ENCODE measurements at places on chromosomes 3 and 15.

DNA sequence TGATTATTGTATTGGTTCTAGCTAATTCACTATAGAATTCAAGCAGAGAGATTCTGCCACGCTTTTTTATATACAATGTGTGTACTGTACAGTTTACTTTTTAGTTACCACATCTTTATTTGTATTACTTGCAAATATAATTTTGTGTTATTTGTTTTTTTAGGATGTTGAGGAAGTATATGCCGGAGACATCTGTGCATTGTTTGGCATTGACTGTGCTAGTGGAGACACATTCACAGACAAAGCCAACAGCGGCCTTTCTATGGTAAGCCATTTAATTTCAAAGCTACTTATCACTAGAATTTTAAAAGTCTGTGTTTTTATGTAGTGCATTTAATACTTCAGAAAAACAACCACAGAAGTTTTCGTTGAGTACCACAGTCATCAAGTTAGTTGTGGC is 11.7 kb downstream of the LXN start:
- no peak overlapping the region for H3K27ac ChIP-seq
- H3K4me1 ChIP-seq, result no peaks in the 10 kb centered on the region
- no peak overlapping the region for H3K4me3 ChIP-seq
- H3K27me3 ChIP-seq, result no peaks in the 10 kb centered on the region
- H3K36me3 ChIP-seq, result peaks cover 17% of the 10 kb centered on the region

GRCh38 chr3:192847941-192848340 is 69.7 kb downstream of the MB21D2 start:
- H3K36me3 ChIP-seq, result no peaks in the 10 kb centered on the region
- no peak for DNase-seq
- H3K4me1 ChIP-seq, result peaks cover 52% of the 10 kb centered on the region
- H3K27me3 ChIP-seq, result no peaks in the 10 kb centered on the region
- no peak overlapping the region for H3K4me3 ChIP-seq

GRCh38 chr3:59514865-59515482 is 465.1 kb upstream of the CFAP20DC start:
- no peak overlapping the region for H3K4me3 ChIP-seq
- no peak overlapping the region for H3K27ac ChIP-seq
- H3K36me3 ChIP-seq, result no peaks in the 10 kb centered on the region

GRCh38 chr15:66560856-66561525 is 4.8 kb downstream of the LCTL start:
- H3K4me1 ChIP-seq, result peaks cover 9% of the 10 kb centered on the region
- H3K27me3 ChIP-seq, result no peaks in the 10 kb centered on the region
- H3K27ac ChIP-seq, result no peak overlapping the region

GRCh38 chr15:39312984-39313383 is 267.9 kb upstream of the THBS1 start:
- peaks cover 3% of the 10 kb centered on the region for H3K4me1 ChIP-seq
- no peak for DNase-seq
- no peaks in the 10 kb centered on the region for H3K27me3 ChIP-seq

DNA sequence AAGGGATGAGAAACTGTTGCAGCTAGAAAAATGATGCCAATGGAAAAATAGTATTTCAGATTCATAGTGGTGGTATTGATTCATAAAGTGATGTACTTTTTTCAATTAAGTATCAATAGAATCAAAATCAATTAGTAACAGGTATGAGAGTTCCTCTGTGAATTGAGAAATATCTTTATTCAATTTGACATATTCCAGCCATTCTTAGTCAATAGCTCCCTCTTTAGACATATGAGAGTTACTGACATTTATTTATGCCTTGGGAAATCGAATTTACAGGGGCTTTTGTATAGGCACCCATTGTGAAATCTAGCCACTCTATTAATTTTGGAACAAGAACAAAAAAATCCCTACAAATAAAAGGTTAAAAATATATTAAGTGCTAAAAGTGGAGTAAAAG is 386.9 kb upstream of the CNTN3 start:
- no peaks in the 10 kb centered on the region for H3K36me3 ChIP-seq
- H3K27ac ChIP-seq, result no peak overlapping the region
- DNase-seq, result no peak
- no peaks in the 10 kb centered on the region for H3K4me1 ChIP-seq

DNA sequence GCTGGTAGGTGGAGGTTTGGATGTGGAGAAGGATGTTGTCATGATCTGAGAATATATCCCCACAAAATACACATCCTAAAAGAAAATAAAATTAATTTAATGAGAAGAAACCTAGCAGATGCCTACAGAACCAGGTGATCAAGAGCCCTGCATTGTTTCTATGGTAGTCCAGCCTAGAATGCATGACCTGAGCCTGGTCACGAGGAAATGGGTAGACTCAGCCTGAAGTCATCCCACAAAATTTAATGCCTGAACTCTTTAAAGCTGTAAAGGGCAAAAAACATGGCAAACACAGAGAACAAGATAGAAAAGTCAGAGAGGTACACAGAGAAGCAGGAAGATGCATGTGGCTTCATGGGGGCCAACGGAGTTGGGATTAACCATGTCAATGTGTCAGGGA is 36.0 kb downstream of the LDHAL6B start:
- no peaks in the 10 kb centered on the region for H3K36me3 ChIP-seq
- no peaks in the 10 kb centered on the region for H3K4me1 ChIP-seq

DNA sequence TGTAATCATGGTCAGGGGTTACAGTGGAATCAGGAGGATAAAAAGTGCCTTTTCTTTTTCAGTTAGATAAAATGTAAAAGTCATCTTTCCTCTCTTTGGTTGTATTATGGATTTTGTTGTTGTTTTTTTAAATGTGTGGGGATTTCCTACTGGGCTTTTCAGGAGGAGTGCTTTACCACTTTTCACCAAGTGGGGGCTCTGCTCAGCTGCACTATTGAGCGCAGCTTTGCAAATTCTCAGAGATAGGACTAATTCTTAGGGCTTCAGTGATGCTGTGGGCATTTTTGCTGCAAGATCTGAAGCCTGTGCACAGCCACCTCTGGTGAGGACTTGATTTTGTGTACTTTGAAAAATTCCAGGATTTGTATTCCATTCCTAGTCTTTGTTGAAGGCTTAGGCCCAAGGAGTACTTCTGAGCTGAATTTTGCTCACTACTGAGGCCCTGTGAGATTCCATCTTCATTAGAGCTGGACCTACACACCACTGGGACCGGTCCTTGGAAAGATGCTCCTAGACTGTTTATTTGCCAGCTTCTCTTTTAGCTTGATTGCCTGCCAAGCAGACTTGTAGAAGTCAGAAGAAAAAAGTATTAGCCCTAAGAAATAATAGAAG is 7.5 kb downstream of the GNB5 start:
- H3K4me1 ChIP-seq, result peaks cover 4% of the 10 kb centered on the region
- H3K27me3 ChIP-seq, result peaks cover 13% of the 10 kb centered on the region
- H3K36me3 ChIP-seq, result no peaks in the 10 kb centered on the region
- DNase-seq, result no peak
- H3K27ac ChIP-seq, result no peak overlapping the region

DNA sequence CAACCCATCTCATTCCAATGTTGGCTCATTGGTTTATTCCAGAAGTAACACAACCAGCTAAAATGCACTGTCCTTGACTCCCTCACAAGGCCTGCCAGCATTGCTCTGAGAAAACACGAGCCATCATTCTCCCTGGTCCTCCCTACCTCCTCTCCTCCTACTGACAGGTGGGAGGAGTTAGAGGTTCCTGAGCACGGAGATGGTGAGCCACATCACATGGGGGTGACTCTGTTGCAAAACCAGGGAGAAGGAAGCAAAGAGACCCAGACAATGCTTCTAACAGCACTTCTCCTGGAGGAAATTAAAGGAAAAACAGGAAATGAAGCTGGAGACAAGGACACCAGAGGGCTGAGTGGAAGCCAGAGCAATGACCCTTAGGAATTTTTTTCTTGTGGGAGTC is 667.4 kb downstream of the NTRK3 start:
- DNase-seq, result no peak
- H3K4me3 ChIP-seq, result no peak overlapping the region
- no peaks in the 10 kb centered on the region for H3K4me1 ChIP-seq
- no peaks in the 10 kb centered on the region for H3K36me3 ChIP-seq
- H3K27me3 ChIP-seq, result peaks cover 20% of the 10 kb centered on the region

DNA sequence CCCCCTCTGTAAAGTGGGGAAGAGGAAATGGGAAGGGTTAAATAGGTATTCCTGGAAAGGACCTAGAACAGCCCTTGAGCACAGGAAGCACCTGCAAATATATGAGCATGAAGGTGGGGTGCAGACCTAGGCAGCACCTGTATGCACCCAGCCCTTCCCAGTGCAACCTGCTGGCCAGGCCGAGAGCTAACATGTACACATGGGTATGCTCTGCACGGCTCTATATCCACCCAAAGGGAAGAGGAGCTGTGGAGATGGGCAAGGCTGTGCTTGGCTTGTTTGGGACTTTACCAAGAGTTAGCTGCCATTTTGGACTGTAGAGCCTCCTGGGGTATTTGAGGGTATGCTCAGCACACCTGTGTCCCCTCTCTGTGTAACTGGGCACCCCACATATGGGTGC is 171.2 kb downstream of the KLF13 start:
- H3K4me3 ChIP-seq, result no peak overlapping the region
- H3K4me1 ChIP-seq, result no peaks in the 10 kb centered on the region
- no peak for DNase-seq
- H3K27ac ChIP-seq, result no peak overlapping the region
- peaks cover 6% of the 10 kb centered on the region for H3K27me3 ChIP-seq

GRCh38 chr15:99106417-99107220 is 1.7 kb downstream of the SYNM start:
- peak overlapping the region; percentile 15 for H3K4me3 ChIP-seq
- no peak for DNase-seq
- no peaks in the 10 kb centered on the region for H3K4me1 ChIP-seq
- H3K36me3 ChIP-seq, result no peaks in the 10 kb centered on the region
- H3K27ac ChIP-seq, result no peak overlapping the region
- peaks cover 65% of the 10 kb centered on the region for H3K27me3 ChIP-seq

DNA sequence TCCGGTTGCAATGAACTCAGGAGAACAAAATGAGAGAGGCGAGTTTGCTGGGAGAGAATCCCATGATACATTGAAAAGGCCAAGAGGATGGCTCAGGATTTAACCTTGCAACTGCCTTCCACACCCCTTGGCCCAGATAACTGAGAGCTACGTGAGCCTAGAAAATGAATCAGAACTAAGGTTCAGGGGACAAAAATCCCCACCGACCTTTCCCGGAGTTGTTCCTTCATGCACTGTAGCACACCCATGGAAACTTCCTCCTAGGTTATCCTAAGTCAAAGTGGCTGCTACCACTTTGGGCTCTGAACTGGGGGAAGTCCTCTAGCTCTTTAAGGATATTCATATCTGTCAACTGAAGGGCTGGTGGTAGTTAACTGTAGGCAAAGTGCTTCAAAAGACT is 58.3 kb upstream of the SLC4A7 start:
- no peak overlapping the region for H3K4me3 ChIP-seq
- H3K4me1 ChIP-seq, result peaks cover 11% of the 10 kb centered on the region
- H3K27me3 ChIP-seq, result no peaks in the 10 kb centered on the region
- no peak for DNase-seq

GRCh38 chr15:82186719-82187406 is 75.7 kb downstream of the EFL1 start:
- no peaks in the 10 kb centered on the region for H3K27me3 ChIP-seq
- H3K36me3 ChIP-seq, result peaks cover 5% of the 10 kb centered on the region
- DNase-seq, result no peak
- no peak overlapping the region for H3K27ac ChIP-seq

DNA sequence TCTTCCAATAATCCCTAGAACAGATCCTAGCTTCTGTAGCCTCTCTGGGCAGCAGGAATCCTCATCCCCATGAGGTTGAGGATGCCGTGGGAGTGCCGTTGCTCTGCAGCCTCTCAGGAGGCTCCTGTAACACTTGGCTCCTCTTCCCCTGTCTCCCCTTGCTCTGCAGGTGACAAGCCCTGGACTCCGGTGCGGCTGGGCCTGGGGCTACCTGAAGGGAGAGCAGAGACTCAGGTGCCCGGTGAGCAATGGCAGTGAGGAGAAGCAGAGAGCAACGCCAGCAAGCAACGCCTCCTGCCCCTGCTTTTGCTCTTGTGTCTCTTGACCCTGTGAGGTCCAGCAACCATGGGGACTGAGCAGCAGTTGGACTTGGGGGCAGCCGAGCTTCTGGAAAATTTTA is 91.2 kb downstream of the CEMIP start:
- no peak overlapping the region for H3K27ac ChIP-seq
- no peaks in the 10 kb centered on the region for H3K4me1 ChIP-seq
- DNase-seq, result no peak
- no peak overlapping the region for H3K4me3 ChIP-seq
- no peaks in the 10 kb centered on the region for H3K27me3 ChIP-seq

GRCh38 chr3:79018671-79019136 is 749.1 kb downstream of the ROBO1 start:
- DNase-seq, result peak; percentile 72
- no peaks in the 10 kb centered on the region for H3K27me3 ChIP-seq
- no peaks in the 10 kb centered on the region for H3K36me3 ChIP-seq
- H3K27ac ChIP-seq, result no peak overlapping the region
- H3K4me1 ChIP-seq, result peaks cover 32% of the 10 kb centered on the region
- no peak overlapping the region for H3K4me3 ChIP-seq

- no peak for DNase-seq
- H3K27ac ChIP-seq, result no peak overlapping the region
- no peaks in the 10 kb centered on the region for H3K27me3 ChIP-seq
Observed at GRCh38 chr15:75861750-75862402, 18.6 kb downstream of the UBE2Q2 start.

DNA sequence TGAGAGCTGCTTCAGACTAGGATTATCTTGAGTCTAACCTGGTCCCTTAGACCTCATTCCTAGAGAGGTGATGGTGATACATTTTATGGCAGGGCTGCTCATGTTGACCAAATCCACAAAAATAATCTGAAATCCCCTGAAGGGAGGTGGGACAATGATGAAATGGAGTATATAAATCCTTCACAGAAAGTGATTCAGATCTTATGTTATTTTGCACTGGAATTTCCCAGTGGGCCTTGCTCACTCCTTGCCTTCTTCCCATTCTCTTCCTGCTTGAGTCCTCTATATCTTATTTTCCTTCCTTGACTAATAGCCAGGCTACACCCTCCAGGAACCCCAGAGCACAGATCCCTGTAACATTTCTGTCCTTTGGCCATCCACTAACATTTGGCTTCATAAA is 10.4 kb upstream of the TMEM202 start:
- no peak overlapping the region for H3K4me3 ChIP-seq
- no peak for DNase-seq
- H3K27ac ChIP-seq, result no peak overlapping the region
- no peaks in the 10 kb centered on the region for H3K4me1 ChIP-seq
- H3K36me3 ChIP-seq, result no peaks in the 10 kb centered on the region

DNA sequence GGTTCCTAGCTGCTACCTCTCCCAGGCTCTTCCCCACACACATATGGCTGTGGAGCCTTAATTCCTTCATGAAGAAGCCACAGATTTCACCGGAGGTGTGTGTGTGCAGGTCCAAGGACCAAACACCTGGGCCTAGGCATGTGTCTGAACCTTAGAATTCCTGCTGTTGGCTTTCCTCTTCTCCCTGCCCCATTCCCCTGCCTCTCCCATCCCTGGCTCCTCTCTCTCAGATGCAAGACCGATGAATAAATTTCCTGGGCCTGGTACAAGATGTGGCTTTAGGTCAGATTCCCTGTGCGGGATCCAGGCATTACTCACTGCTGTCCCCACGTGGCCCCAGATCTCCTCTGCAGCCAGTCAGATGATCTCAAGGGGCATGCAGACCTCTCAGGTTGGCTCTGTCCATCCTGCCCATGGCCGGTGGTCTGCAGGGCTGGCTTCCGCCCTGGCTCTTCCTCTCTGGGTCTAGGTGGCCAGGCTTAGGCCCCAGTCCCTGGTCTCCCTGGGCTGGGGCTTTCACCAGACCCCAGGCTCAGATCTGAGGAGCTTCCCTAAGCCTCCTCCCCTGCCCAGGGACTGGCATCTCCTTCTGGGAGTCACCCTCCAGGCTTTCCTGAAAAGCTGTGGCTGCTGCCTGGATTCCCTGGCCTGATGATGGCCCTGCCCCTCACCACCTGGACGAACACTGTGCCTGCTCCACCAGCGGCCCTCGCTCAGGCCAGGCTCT is 20.5 kb downstream of the CCR9 start:
- DNase-seq, result no peak
- H3K36me3 ChIP-seq, result no peaks in the 10 kb centered on the region
- H3K27ac ChIP-seq, result no peak overlapping the region
- no peaks in the 10 kb centered on the region for H3K27me3 ChIP-seq
- no peaks in the 10 kb centered on the region for H3K4me1 ChIP-seq
